ENCODE measurements at places on chromosomes 12 and 14. TPM values are rescaled to one million over a fixed set of nuclear protein-coding genes. Genes with fewer than 3 reads are reported as not detected.

DNA sequence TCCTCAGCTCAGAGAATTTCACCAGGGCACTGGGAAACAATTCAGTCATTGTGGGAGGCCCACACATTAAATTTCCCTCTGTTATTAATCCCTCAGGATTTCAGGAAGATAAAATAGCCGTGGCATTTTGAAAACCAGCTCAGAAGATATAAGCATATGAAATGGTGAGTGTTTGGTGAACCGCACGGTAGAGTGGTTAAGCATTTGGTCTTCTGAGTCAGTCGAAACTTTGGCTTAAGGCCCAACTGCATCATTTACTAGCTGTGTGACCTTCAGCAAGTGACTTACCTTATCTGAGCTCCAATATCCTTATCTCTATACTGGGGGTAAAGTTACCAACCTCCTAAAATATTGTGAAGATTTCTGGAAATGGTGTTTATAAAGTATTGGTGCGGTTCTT is 5.2 kb upstream of the VRK1 start:
- no peaks in the 10 kb centered on the region for H3K36me3 ChIP-seq
- no peak overlapping the region for H3K4me3 ChIP-seq
- no peak overlapping the region for H3K27ac ChIP-seq
- H3K27me3 ChIP-seq, result peaks cover 4% of the 10 kb centered on the region
- H3K4me1 ChIP-seq, result peaks cover 4% of the 10 kb centered on the region

DNA sequence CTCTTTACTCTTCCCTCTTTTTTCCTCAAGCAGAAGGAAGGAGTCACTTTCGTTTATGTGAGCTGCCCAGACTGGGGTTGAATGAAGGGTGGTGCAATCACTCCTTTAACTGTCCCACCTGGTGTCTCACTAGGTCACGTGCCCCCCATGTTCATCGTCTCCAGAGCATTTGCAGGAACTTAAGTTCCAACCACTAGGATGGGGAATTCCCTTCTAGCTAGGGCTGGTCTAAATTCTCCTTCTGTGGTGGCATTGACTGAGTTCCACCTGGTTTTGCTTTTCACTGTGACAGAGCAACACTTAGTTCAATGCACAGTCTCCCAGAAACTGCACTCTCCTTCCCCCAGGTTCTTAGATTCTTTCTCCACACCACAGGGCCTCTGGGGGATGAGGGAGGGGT is 9.5 kb downstream of the FANCM start:
- H3K36me3 ChIP-seq, result no peaks in the 10 kb centered on the region
- no peaks in the 10 kb centered on the region for H3K27me3 ChIP-seq
- H3K4me1 ChIP-seq, result no peaks in the 10 kb centered on the region
- H3K27ac ChIP-seq, result no peak overlapping the region
- DNase-seq, result no peak

DNA sequence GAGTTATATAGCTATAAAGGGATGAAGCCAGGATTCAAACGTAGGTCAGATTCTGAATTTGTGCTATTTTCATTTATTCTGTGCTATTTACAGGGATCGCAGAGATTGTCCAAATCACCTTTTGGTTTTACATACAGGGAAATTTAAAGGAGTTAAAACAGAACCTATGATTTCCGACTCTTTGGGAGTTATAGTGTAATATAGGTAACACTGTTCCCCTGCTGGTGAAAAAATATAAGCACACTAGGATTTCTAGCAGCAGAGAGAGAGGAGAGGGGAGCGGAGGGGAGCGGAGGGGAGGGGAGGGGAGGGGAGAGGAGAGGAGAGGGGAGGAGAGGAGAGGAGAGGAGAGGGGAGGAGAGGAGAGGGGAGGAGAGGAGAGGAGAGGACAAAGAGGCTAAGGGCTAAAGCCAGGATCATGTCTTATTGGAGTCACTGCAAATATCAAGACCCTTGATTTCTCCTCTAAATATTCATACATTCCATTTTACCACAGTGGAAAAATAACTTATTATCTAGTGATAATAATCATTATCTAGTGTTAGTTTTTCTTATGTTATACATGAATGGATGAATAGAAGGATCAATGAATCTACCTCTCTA is 46.2 kb upstream of the KCNH5 start:
- no peaks in the 10 kb centered on the region for H3K27me3 ChIP-seq
- H3K4me1 ChIP-seq, result no peaks in the 10 kb centered on the region
- no peak for DNase-seq

GRCh38 chr12:70933133-70933532 is 12.6 kb upstream of the PTPRR start:
- no peak overlapping the region for H3K27ac ChIP-seq
- no peaks in the 10 kb centered on the region for H3K36me3 ChIP-seq
- no peaks in the 10 kb centered on the region for H3K27me3 ChIP-seq

DNA sequence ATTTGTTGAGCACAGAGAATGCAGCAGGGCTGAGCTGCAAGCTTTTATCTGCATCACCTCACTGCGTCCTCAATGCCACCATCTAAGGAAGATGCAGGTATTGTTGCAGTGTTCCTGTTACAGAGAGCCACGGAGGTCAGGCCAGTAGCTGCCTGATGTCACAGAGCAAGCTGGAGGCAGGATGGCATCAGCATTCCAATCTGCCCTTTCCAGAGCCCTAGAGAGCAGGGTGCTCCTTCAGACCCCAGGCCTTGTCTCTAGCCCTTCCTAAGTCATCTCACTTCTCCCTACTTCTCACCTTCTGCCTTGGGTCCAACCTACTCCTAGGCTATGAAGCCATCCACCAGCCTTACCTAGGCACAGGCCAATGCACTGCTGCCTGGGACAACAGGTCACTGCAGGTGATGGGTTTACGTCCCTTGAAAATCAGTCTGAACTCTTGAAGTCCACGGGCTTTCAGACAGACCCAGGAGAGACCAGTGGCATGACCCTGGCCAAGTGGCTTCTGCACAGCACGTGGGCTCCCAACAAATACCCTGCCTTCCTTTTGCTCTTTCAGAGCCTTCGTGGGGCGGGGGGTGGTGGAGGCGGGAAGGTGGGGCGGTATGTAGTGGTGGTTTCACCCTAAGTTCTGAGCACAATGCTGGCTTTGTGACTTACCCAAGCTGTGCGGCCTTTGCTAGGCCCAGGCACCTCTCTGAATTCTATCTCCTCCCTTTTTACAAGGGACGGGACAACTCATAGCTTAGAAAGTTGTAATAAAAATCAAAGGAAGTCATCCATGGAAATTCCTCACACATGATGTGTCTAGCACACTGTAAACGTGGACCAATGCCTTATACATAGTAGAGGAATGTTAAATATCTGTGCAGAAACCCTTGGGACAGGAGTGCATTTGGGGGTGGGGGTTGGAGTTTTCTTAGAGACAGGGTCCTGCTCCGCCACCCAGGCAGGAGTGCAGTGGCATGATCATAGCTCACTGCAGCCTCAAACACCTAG is 136.0 kb downstream of the KSR2 start:
- no peaks in the 10 kb centered on the region for H3K4me1 ChIP-seq
- H3K27me3 ChIP-seq, result no peaks in the 10 kb centered on the region

The ESRRB gene
- total RNA-seq, result not detected

The NKX2-1 gene
- 180 TPM for total RNA-seq

The TTC9 gene
- 5.5 TPM for total RNA-seq

- no peaks in the 10 kb centered on the region for H3K4me1 ChIP-seq
- no peak overlapping the region for H3K4me3 ChIP-seq
- no peaks in the 10 kb centered on the region for H3K36me3 ChIP-seq
- no peaks in the 10 kb centered on the region for H3K27me3 ChIP-seq
These were observed 75.0 kb downstream of the FAR2 start for GRCh38 chr12:29223956-29224543.

The GDF3 gene
- total RNA-seq, result 0.30 TPM

DNA sequence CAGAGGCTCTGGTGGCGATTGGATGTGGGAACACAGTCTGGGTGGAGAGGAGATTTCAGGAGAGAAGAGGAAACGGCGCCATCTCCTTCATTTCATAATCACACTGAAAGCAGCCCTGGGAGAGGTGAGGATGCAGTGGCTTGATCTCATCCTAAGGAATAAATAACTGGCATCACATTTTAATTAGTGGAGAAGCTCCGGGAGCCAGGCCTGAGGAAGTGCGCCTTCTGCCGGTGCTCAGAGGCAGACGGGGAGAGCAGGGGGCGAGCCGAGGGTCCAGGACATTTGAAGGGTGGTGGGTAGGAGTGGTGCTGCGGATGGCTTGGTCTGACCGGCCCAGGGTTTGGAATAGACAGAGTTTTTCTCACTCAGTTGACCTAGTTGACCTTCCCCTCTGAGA is 265.0 kb downstream of the CACNA1C start:
- H3K4me1 ChIP-seq, result peaks cover 12% of the 10 kb centered on the region
- H3K27me3 ChIP-seq, result no peaks in the 10 kb centered on the region
- H3K36me3 ChIP-seq, result no peaks in the 10 kb centered on the region
- no peak overlapping the region for H3K27ac ChIP-seq
- H3K4me3 ChIP-seq, result no peak overlapping the region

- H3K36me3 ChIP-seq, result no peaks in the 10 kb centered on the region
- H3K27me3 ChIP-seq, result no peaks in the 10 kb centered on the region
- no peak overlapping the region for H3K27ac ChIP-seq
- no peaks in the 10 kb centered on the region for H3K4me1 ChIP-seq
These were observed 41.2 kb downstream of the APOBEC1 start for GRCh38 chr12:7624478-7624877.

DNA sequence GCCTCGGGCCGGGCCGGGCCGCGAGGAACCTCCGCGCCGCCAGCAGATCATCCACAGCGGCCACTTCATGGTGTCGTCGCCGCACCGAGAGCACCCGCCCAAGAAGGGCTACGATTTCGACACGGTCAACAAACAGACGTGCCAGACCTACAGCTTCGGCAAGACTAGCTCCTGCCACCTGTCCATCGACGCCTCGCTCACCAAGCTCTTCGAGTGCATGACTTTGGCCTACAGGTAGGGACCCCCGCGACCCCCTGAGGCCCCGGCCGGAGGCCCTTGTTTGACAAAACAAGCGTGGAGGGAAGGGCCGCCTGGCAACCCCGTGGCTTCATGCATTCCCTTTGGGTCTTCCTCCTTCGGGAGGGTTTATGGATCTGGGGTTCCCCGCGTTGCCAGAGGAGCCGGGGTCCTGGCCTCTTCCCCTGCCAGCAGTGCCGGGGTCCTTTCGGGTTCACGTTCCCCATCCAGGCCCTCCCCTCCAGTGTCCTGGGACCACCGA is 526 bp downstream of the MLXIP start:
- no peaks in the 10 kb centered on the region for H3K27me3 ChIP-seq
- H3K36me3 ChIP-seq, result peaks cover 5% of the 10 kb centered on the region
- H3K27ac ChIP-seq, result peak overlapping the region; percentile 85
- H3K4me3 ChIP-seq, result peak overlapping the region; percentile 92
- H3K4me1 ChIP-seq, result peaks cover 49% of the 10 kb centered on the region

DNA sequence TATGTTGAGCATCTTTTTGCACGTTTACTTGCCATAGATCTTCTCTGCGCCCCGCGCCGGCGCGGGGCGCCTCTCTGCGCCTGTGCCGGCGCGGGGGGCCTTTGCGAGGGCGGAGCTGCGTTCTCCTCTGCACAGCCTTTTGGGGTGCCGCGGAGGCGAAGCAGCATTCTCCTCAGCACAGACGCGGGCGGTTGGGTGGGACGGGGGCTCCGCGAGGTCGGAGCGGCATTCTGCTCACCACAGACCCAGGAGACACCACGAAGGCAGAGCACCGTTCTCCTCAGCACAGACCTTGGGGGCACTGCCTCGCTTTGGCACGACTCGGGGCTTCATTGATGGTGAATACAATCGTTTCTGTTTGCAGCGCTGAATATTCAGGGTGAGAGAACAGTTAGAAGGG is 28.5 kb upstream of the ANHX start:
- no peak overlapping the region for H3K27ac ChIP-seq
- H3K4me3 ChIP-seq, result no peak overlapping the region
- H3K36me3 ChIP-seq, result no peaks in the 10 kb centered on the region
- no peaks in the 10 kb centered on the region for H3K4me1 ChIP-seq
- DNase-seq, result no peak

DNA sequence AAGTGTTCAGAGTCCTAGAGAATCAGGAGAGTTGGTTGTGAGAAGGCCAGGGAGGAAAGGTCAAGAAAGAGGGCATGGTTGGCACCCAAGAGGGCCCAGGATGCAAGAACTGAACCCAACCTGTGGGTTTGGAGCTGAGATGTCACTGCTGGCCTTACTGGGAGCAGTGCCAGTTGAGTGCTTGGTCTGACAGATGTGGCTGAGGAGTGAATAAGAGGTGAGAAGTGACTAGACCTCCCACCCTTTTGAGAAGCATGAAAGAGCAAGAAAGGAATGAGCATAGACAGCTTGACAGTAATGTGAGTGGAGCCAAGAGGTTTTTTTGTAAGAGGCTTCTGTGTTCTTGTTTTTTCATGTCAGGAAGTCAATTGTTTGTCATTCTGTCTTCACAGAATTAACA is 95.3 kb downstream of the FGD4 start:
- DNase-seq, result no peak
- no peak overlapping the region for H3K4me3 ChIP-seq
- H3K4me1 ChIP-seq, result peaks cover 10% of the 10 kb centered on the region
- no peak overlapping the region for H3K27ac ChIP-seq

- no peaks in the 10 kb centered on the region for H3K36me3 ChIP-seq
- no peak overlapping the region for H3K4me3 ChIP-seq
- no peaks in the 10 kb centered on the region for H3K27me3 ChIP-seq
- no peak overlapping the region for H3K27ac ChIP-seq
These were observed 48.4 kb downstream of the GTF2A1 start for GRCh38 chr14:81172353-81172752.

The GPR84 gene
- total RNA-seq, result 0.65 TPM

- no peak overlapping the region for H3K27ac ChIP-seq
- no peak overlapping the region for H3K4me3 ChIP-seq
- no peaks in the 10 kb centered on the region for H3K27me3 ChIP-seq
- no peaks in the 10 kb centered on the region for H3K36me3 ChIP-seq
These were observed 13.7 kb upstream of the LIMA1 start for GRCh38 chr12:50297027-50297426.

- no peak for DNase-seq
- no peak overlapping the region for H3K4me3 ChIP-seq
- peaks cover 15% of the 10 kb centered on the region for H3K4me1 ChIP-seq
- H3K27me3 ChIP-seq, result no peaks in the 10 kb centered on the region
- no peaks in the 10 kb centered on the region for H3K36me3 ChIP-seq
These were observed 484.4 kb downstream of the ATP23 start for GRCh38 chr12:58425481-58426392.

DNA sequence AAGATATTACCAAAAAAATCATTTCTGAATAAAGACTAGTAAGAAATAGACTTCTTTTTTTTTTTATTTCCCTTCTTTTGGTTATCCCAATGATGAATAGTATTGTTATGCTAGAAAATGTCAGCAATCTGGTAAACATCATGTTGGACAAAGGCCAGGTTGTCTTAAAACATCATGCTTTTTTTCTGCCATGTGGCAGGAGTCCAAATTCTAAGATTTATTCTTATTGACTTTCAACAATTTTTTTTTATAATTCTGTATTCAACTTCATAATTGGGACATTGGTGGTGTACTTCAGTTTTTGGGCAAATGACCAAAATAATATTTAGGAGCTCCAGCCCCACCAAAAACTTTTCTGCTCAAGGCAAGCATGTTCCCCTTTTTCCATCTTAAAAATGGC is 10.5 kb downstream of the DCN start:
- DNase-seq, result no peak
- H3K36me3 ChIP-seq, result no peaks in the 10 kb centered on the region
- H3K27ac ChIP-seq, result no peak overlapping the region
- H3K4me1 ChIP-seq, result no peaks in the 10 kb centered on the region

The CEBPE gene
- 0.32 TPM for total RNA-seq

GRCh38 chr12:13229504-13229903 is 33.0 kb downstream of the EMP1 start:
- no peak overlapping the region for H3K4me3 ChIP-seq
- DNase-seq, result no peak
- H3K4me1 ChIP-seq, result no peaks in the 10 kb centered on the region
- H3K36me3 ChIP-seq, result no peaks in the 10 kb centered on the region
- no peak overlapping the region for H3K27ac ChIP-seq

The GALNT6 gene
- 24.0 TPM for total RNA-seq

GRCh38 chr14:80770114-80770908 is 171.2 kb downstream of the CEP128 start:
- no peaks in the 10 kb centered on the region for H3K4me1 ChIP-seq

All from lower lobe of right lung (tissue), 2 donors.